ENCODE measurements at places on chromosomes 16 and 17. TPM values are rescaled to one million over a fixed set of nuclear protein-coding genes. Genes with fewer than 3 reads are reported as not detected.

Gene CD300LG
- 1.8 TPM for total RNA-seq

Gene KATNIP
- total RNA-seq, result 25.7 TPM

Gene TUBG1
- 23.1 TPM for total RNA-seq

Gene ZNF18
- 7.0 TPM for total RNA-seq

Gene HOXB9
- not detected for total RNA-seq

Gene SYNGR3
- 0.33 TPM for total RNA-seq

Gene FADS6
- not detected for total RNA-seq

Gene GDPD3
- not detected for total RNA-seq

Gene CPHXL2
- total RNA-seq, result not detected

Gene TXNL4B
- total RNA-seq, result 5.4 TPM

Gene CDC6
- 0.66 TPM for total RNA-seq

- H3K27me3 ChIP-seq, result no peaks in the 10 kb centered on the region
- H3K36me3 ChIP-seq, result peaks cover 4% of the 10 kb centered on the region
- no peak overlapping the region for H3K27ac ChIP-seq
- no peaks in the 10 kb centered on the region for H3K4me1 ChIP-seq
- DNase-seq, result no peak
These were observed 9.8 kb upstream of the NAT9 start for GRCh38 chr17:74785981-74786360.

DNA sequence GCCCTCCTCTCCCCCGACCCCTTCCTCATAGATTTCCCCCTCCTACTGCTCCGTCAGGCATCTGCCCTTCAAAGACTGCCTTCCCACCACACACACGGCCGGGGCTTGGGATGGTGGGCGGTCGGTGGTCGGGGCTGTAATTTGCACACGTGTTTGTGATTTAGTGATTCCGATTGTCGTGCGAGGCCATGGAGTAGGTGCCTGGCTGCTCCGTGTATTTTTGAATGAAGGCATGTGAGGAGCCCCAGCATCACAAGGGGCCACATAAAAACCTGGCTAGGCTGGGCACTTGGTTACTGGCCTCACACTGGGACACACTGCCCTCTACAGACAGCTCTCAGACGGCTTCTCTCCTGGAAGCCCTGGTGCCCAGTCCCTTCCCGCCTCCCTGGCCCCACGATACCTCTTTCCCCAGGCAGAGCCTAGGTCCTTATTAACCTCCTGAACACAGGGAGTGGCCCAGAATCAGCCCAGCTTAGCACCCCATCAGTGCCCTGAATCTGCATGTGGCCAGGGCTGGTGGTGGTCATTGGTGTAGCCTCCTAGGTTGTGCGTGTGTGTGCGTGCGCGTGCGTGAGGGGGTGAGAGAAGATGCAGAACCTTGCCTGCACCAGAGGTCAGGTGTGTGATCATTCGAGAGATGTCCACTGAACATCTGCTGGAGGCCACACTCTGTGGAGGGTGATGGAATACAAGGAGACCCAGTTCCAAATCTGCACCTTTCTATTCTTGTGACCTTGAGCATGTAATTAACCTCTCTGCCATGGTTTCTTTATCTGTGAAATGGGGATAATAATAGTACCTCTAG is 1.3 kb upstream of the SOCS1 start:
- peaks cover 34% of the 10 kb centered on the region for H3K4me1 ChIP-seq
- DNase-seq, result peak; percentile 83
- no peaks in the 10 kb centered on the region for H3K27me3 ChIP-seq
- H3K4me3 ChIP-seq, result no peak overlapping the region
- H3K36me3 ChIP-seq, result no peaks in the 10 kb centered on the region
- peak overlapping the region; percentile 99 for H3K27ac ChIP-seq

DNA sequence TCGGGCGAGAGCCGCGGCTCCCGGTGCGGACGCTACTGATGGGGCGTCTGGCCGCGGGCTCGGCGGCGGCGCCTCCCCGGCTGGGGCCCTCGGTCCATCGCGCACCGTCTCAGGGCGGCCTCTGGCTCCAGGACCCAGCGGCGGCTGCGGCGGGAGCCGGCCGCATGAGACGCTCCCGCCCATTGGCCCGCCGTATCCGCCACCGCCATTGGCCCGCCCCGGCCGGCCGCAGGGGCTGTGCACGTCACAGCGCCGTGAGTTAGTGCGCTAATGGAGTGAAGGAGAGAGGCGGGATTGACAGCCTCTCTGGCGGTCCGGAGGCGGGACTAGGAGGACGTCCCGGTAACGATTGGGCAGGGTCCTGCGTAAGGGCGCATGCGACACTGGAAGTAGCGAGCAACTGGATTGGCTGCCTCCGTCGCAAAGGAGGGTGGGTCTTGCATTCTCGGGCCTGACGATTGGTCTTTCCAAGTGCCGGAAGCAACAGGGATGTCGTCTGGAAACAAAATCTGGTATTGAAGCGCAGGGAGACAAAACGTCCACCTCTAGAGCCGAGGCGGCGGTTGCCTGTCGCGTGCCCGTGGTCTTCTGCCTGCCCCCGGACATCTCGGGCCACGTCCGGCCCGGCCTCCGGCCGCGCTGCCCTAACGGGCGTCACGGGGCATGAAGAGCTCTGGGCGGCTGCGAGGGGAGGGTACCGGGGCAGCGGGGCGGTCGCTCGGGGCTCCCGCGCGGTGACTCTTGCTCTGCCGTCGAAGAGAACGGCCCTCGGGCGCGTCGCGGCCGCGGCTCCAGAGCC is at the start of gene ANKRD11:
Gene ANKRD11, minus strand, starts transcription at position 123 of the 799 bp plus-strand sequence. CDS start 173,542 bp downstream, outside the sequence.
- H3K4me3 ChIP-seq, result peak within 1 kb of the TSS; percentile 67
- peaks cover 44% of the 10 kb centered on the region for H3K4me1 ChIP-seq
- no peaks in the 10 kb centered on the region for H3K36me3 ChIP-seq
- H3K27me3 ChIP-seq, result no peaks in the 10 kb centered on the region
- DNase-seq, result peak; percentile 99
- H3K27ac ChIP-seq, result peak within 1 kb of the TSS; percentile 99

DNA sequence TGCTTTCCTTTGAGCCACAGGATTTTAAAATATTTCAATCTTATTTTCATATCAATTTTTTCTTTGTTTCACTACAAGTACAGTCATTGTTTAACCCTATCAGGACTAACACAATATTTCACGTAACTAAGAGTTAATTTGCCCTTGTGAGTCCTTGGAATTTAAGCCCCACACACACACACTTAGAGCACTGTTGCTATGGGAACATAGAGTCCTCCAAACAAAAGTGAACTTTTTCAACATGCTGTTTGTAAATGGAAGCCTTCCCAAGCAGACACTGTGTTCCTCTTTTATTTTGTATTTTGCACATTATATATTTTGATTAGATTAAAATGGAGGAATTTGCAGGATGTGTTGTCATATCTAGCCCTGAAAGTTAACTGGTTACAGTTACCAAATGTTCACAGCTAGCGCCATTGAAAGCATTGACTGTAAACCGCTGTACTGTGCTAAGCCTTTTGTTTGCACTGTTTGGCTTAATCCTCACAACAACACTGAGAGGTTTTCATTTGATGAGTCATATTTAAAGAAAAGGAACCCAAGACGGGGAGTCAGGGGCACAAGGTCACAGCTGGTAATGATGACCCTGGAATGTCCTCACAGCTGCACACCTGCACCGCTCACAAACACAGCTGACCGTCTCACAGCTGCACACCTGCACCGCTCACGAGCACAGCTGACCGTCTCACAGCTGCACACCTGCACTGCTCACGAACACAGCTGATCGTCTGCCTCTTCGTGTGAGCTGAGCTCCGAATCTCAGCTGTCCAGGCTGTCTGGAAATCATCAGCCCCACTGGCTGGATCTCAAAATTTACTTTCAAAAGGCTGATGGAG is 6.3 kb downstream of the HSBP1 start:
- peak; percentile 52 for DNase-seq
- peaks cover 27% of the 10 kb centered on the region for H3K4me1 ChIP-seq
- H3K36me3 ChIP-seq, result no peaks in the 10 kb centered on the region
- H3K4me3 ChIP-seq, result no peak overlapping the region
- peak overlapping the region; percentile 20 for H3K27ac ChIP-seq
- H3K27me3 ChIP-seq, result no peaks in the 10 kb centered on the region

DNA sequence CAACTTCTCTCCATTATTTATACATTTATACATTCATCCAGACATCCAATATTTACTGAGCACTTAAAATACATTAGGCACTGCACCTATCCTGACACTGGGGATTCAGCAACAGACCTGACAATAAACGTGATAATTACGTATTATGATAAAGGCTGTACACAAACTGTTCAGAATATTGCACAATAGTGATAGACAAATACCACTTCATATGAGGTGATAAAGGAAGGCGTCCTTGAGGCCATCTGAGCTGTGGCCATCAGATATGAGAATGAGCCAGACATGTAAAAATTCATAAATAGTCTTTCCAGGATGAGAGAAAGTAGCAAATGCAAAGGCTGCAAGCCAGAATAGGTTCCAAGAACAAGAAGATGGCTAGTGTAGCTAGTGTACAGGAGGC is 8.6 kb downstream of the USP32 start:
- no peak overlapping the region for H3K4me3 ChIP-seq
- DNase-seq, result no peak
- H3K4me1 ChIP-seq, result peaks cover 43% of the 10 kb centered on the region
- H3K27me3 ChIP-seq, result no peaks in the 10 kb centered on the region
- no peaks in the 10 kb centered on the region for H3K36me3 ChIP-seq
- no peak overlapping the region for H3K27ac ChIP-seq

DNA sequence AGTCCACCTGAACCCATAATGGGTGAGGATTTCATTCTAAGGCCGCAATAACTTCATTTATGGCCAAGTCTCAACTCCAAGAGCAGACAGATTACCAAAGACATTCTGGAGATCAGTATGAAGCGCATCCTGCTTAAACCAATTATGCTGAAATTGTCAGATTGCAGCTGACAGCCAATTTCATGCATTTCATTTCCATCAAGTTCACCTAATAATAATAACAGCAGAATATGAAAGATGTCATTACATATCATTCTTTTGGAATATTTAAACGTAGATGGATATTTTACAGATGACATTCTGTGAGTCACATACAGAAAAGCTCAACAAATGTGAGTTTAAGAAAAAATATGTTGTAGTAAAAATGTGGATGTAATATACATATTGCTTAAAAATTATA is 54.9 kb upstream of the NACA2 start:
- H3K27ac ChIP-seq, result no peak overlapping the region
- H3K4me3 ChIP-seq, result no peak overlapping the region
- H3K36me3 ChIP-seq, result no peaks in the 10 kb centered on the region
- H3K27me3 ChIP-seq, result no peaks in the 10 kb centered on the region

DNA sequence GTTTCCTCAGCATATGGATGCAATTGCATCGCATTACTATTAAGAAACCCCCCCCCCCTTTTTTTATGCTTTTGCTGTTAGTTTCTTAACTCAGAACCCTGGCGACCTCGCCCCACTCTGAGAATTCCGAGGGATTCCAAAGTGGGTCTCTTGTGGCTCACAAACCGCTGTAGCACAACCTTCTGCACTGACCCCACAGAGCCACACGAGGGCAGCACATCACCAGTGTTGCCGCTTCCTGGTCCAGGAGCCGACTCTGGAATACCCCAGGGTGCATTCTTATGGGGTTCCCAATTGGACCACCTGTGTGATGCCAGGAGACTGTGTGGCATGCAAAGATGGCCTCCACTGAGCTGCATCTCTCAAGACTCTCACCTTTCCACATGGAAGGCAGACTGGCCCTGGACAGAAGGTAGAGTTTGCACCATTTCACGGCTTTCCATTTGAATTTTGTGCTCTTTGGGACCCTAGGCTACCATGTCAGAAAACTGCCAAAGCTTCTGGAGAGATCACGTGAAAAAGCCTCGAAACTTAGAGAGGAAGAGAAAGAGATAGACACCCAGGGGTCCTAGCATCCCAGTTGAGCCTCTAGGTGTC is 432.7 kb upstream of the ASIC2 start:
- peak; percentile 42 for DNase-seq
- no peaks in the 10 kb centered on the region for H3K36me3 ChIP-seq
- no peak overlapping the region for H3K4me3 ChIP-seq
- H3K4me1 ChIP-seq, result no peaks in the 10 kb centered on the region
- no peak overlapping the region for H3K27ac ChIP-seq

- peaks cover 22% of the 10 kb centered on the region for H3K4me1 ChIP-seq
- H3K36me3 ChIP-seq, result no peaks in the 10 kb centered on the region
- H3K27me3 ChIP-seq, result peaks cover 3% of the 10 kb centered on the region
- no peak for DNase-seq
These were observed 3.8 kb downstream of the RPRML start for GRCh38 chr17:46975287-46975686.

- H3K4me3 ChIP-seq, result no peak overlapping the region
- no peak overlapping the region for H3K27ac ChIP-seq
- DNase-seq, result no peak
- H3K36me3 ChIP-seq, result no peaks in the 10 kb centered on the region
- H3K4me1 ChIP-seq, result peaks cover 10% of the 10 kb centered on the region
These were observed 351.0 kb upstream of the PSMD7 start for GRCh38 chr16:73945631-73946030.

DNA sequence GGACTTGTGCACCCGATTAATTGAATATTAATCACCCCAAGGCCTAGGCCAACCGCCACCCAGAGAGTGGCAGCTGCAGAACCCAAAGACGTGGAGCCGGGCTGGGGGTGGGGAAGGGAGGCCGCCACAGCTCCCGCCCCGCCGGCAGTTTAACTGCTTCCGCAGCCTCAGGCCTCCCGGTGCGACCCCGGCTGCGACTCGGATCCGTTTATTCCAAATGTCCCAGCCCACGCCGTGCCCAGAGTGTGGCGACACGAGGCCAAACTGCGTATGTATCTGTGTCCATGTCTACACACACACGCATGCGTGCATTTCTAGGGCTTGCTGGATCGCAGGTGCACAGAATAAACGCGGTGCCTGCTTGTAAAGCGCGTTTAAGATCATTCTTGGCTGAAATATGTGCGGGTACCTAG is 802 bp upstream of the TOB1 start:
- DNase-seq, result peak; percentile 80
- peak overlapping the region; percentile 48 for H3K4me3 ChIP-seq
- peaks cover 6% of the 10 kb centered on the region for H3K36me3 ChIP-seq

GRCh38 chr17:30555942-30556341 is 78.7 kb downstream of the GOSR1 start:
- DNase-seq, result no peak
- H3K4me3 ChIP-seq, result no peak overlapping the region
- no peak overlapping the region for H3K27ac ChIP-seq
- no peaks in the 10 kb centered on the region for H3K27me3 ChIP-seq
- H3K36me3 ChIP-seq, result no peaks in the 10 kb centered on the region

DNA sequence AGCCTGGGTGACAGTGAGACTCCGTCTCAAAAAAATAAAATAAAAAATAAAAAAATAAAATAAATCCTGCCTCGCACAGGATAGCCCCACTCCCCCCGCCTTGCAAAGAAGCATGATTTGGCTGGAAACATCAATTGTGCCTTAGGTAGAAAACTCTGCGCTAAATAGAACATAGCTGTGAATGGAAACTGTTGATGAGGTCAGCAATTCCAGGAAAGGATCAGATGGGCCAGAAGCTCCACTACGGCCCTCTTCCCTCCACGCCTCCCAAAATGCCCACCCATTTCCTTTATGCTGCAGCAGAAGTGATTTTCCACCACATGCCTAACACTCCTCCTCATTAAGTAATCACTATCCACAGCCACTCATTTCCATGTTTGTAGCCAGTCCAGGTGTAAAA is 473.4 kb downstream of the XYLT1 start:
- no peak for DNase-seq
- no peaks in the 10 kb centered on the region for H3K36me3 ChIP-seq
- no peak overlapping the region for H3K4me3 ChIP-seq
- no peak overlapping the region for H3K27ac ChIP-seq

Measured in body of pancreas (tissue), 4 donors.